Esophagus squamous epithelium (tissue), 5 donors: ENCODE measurements at places on chromosomes 11 and 22. TPM values are rescaled to one million over a fixed set of nuclear protein-coding genes. Genes with fewer than 3 reads are reported as not detected.

C11orf24 gene
- total RNA-seq = 11.4 TPM

CYP2D6 gene
- 1.4 TPM for total RNA-seq

HORMAD2 gene
- total RNA-seq = not detected

DNA sequence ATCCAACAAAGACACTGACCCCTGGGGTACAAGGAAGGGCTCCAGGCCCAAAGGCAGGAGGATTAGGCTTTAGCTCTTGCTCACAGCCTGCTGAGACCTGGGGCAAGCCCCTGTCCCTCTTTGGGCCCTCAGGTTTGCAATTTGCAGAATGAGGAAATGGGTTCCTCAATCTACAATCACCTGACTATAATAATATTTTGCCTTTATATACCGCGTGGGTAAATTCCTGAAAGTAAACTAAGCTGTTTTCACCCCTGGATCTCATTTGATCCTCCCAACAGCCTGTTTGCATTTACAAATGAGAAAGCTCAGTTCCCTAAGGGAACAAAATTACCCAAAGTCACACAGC lies 797 bp downstream of the STARD10 start:
- no peaks in the 10 kb centered on the region for H3K36me3 ChIP-seq
- DNase-seq = no peak
- H3K4me3 ChIP-seq = peak overlapping the region; percentile 66
- H3K4me1 ChIP-seq = peaks cover 14% of the 10 kb centered on the region
- peak overlapping the region; percentile 93 for H3K27ac ChIP-seq

DNA sequence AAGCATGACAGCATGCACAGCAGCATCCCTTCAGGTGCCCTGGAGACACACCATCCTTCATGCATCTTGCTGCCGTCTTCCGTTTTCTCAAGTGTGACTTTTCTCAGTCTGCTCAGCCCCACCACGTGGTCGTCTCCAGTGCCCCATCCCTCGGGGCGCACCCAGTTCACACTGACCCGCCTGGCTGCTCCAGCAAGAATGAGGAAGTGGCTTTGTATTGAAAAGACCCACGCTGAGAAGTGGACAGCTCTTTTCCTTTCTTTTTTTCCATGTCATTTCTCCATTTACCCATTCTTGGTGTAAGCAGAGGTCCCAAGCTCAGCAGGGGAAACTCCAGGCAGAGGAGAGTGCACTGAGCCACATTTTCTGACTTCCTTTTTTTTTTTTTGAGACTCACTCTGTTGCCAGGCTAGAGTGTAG lies 14.5 kb downstream of the SERPINH1 start:
- no peaks in the 10 kb centered on the region for H3K4me1 ChIP-seq
- no peak for DNase-seq
- no peaks in the 10 kb centered on the region for H3K27me3 ChIP-seq

GRCh38 chr11:95066716-95067038 lies at the start of gene SRSF8:
SRSF8 (plus strand) TSS chr11:95066919; CDS start chr11:95067227, 308 bp downstream.
- H3K27ac ChIP-seq = peak within 1 kb of the TSS; percentile 99
- H3K27me3 ChIP-seq = no peaks in the 10 kb centered on the region
- peaks cover 7% of the 10 kb centered on the region for H3K4me1 ChIP-seq
- DNase-seq = no peak
- H3K4me3 ChIP-seq = peak within 1 kb of the TSS; percentile 61

GRCh38 chr22:44195189-44195871 lies 14.6 kb downstream of the PARVG start:
- H3K36me3 ChIP-seq = no peaks in the 10 kb centered on the region
- no peak for DNase-seq
- no peaks in the 10 kb centered on the region for H3K27me3 ChIP-seq
- no peak overlapping the region for H3K4me3 ChIP-seq

DNA sequence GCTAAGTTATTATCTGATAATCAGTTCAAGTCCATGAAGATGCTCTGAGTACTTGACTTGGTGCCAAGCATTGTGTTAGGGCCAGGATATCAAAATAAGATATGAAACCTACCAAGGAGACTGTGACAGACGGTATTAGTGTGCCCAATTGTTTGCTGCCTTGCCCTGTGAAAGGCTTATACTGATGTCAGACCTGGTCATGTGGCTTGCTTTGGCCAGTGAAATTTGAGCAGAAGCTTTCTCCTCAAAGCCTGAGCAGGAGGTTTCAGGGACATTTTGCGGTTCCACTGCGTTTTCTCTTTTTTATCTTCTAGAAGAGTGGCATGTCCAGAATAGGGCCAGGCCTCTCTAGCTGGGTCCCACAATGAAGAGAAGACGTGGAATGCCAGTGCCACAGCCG lies 15.8 kb upstream of the PKNOX2 start:
- H3K27me3 ChIP-seq = no peaks in the 10 kb centered on the region
- H3K4me1 ChIP-seq = no peaks in the 10 kb centered on the region
- no peak for DNase-seq
- H3K36me3 ChIP-seq = no peaks in the 10 kb centered on the region

MYBPC3 gene
- not detected for total RNA-seq

- H3K4me3 ChIP-seq = no peak overlapping the region
- H3K4me1 ChIP-seq = peaks cover under 1% of the 10 kb centered on the region
- no peaks in the 10 kb centered on the region for H3K27me3 ChIP-seq
- H3K27ac ChIP-seq = no peak overlapping the region
Measured at GRCh38 chr11:115627666-115628460, 123.6 kb upstream of the CADM1 start.

DNA sequence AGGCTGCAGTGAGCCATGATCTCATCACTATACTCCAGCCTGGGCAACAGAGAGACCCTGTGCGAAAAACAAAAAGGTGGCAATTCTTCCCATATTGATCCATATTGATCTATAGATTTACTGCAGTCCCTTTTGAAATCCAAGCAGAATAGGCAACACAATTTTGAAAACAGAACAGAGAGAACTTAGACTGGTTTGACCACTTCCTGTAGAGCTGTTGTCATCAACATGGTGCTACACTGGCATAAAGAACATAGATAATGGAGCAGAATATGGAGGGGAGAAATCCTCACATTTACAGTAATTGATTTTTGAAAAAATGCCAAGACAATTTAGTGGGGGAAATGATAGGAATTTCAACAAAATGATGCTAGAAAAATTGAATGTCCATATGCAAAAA lies 34.1 kb downstream of the GRK3 start:
- H3K27ac ChIP-seq = no peak overlapping the region
- no peaks in the 10 kb centered on the region for H3K36me3 ChIP-seq
- no peaks in the 10 kb centered on the region for H3K4me1 ChIP-seq
- H3K4me3 ChIP-seq = no peak overlapping the region
- no peak for DNase-seq

- DNase-seq = no peak
- no peaks in the 10 kb centered on the region for H3K36me3 ChIP-seq
- H3K27me3 ChIP-seq = no peaks in the 10 kb centered on the region
- H3K4me1 ChIP-seq = no peaks in the 10 kb centered on the region
- no peak overlapping the region for H3K4me3 ChIP-seq
Measured at GRCh38 chr11:7467652-7468051, 17.7 kb upstream of the OLFML1 start.

DNA sequence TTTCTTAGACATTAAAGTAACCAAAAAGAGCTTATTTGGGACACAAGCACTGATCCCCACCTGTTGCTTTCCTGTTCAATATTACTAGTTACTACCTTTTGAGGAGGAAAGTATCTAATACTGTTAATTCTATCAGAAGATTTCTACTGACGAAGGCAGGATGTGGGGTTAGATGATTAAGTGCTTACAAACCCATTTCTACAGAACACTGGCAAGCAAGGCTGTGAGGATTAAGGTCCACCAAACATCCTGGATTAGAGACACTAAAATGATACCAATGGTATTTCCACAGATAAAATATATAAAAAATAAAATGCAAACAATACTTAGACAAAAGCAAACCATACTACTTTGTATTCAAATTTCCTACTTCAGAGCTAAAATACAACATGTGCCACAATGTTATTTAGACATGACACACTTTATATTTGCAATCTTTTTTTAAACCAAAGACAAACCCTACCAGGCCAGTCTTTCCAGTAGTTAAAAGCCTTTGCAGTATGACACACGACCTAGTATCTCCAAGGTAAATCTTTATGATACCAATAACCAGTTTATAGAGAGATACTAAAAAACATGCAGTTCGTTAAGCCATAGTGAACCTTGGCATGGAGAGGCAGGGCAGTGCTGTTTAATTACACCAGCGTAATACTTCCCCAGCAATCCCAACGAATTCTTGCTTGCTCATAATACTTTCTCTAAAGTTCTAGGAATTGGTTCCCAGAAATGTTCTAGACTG lies 71.2 kb upstream of the TP53AIP1 start:
- no peaks in the 10 kb centered on the region for H3K27me3 ChIP-seq
- H3K4me3 ChIP-seq = no peak overlapping the region
- H3K36me3 ChIP-seq = no peaks in the 10 kb centered on the region
- H3K27ac ChIP-seq = no peak overlapping the region

GRCh38 chr11:64316672-64317324 lies 561 bp downstream of the TRMT112 start:
- no peaks in the 10 kb centered on the region for H3K27me3 ChIP-seq
- H3K4me3 ChIP-seq = peak overlapping the region; percentile 76
- peaks cover 47% of the 10 kb centered on the region for H3K36me3 ChIP-seq

PATE2 gene
- 3.1 TPM for total RNA-seq

DNA sequence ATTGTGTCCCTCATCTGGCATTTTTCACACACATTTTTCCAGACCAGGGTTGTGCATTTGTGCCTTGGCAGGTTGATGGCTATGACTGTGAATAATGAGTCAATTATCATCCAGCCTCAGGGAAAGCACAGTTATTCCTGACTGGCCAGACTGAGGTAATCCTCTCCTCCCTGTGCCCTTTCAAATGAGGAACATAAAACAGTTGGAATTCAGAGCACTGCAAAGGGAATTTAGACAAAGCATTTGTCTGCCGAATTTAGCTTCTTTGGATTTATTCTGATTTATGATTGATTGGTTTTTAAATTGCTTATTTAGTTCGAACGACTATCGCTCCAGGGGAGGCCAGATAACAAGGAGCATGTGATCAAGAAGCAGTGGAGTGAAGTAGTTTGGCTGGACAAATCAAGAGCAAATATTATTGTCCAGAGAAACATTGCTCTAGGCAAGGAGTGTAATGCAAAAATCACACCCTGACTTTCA lies 30.8 kb upstream of the RAG2 start:
- DNase-seq = no peak
- no peaks in the 10 kb centered on the region for H3K4me1 ChIP-seq
- no peaks in the 10 kb centered on the region for H3K27me3 ChIP-seq
- H3K36me3 ChIP-seq = no peaks in the 10 kb centered on the region
